Adrenal gland (tissue), 19 donors: ENCODE measurements at places on chromosomes 12 and 14. TPM values are rescaled to one million over a fixed set of nuclear protein-coding genes. Genes with fewer than 3 reads are reported as not detected.

DNA sequence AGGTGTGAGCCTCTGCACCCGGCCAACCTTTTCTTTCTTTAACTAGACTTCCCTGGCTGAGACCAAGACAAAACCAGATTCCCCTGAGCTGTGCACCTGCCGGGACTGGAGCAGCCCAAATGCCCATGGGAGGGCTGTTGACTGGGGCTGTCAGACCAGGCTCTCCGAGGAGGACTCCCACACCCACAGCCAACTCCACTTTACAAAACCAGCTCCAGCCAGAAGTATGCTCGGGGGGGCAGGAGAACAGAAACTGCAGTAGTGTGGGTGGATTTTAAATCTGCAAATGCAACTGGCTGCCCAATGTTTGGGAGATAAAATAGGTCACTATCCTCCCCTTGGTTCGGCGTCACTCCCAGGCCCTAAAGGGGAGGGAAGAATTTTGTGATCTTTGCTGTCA lies 78.5 kb downstream of the VCPKMT start:
- H3K4me1 ChIP-seq, result no peaks in the 10 kb centered on the region
- no peak overlapping the region for H3K27ac ChIP-seq
- DNase-seq, result peak; percentile 29
- no peaks in the 10 kb centered on the region for H3K36me3 ChIP-seq

DNA sequence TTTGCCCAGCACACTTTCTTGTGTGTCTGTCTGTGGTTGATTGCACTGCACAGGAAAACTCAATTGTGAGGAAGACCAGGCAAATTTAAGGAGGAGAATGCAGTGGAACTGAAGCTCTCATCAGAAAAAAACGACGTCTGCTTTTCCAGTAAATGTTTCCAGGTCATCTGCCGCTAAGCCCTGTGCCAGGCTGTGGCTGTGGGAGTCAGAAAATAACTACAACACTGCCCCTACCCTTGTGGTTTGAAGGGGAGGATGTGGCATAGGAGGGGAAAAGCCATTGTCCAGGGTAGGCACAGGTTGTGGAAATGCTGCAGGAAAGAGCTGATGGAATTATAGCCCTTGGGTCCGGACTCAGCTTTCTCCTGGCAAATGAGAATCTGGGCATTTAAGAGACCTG lies 259.7 kb upstream of the TMEM132C start:
- no peak overlapping the region for H3K4me3 ChIP-seq
- DNase-seq, result no peak
- H3K4me1 ChIP-seq, result no peaks in the 10 kb centered on the region
- H3K27ac ChIP-seq, result no peak overlapping the region
- no peaks in the 10 kb centered on the region for H3K36me3 ChIP-seq

GRCh38 chr12:10235761-10236631 lies 23.3 kb downstream of the GABARAPL1 start:
- H3K27me3 ChIP-seq, result no peaks in the 10 kb centered on the region

GRCh38 chr14:78488938-78489337 lies 318.8 kb downstream of the NRXN3 start:
- DNase-seq, result no peak
- no peaks in the 10 kb centered on the region for H3K27me3 ChIP-seq

DNA sequence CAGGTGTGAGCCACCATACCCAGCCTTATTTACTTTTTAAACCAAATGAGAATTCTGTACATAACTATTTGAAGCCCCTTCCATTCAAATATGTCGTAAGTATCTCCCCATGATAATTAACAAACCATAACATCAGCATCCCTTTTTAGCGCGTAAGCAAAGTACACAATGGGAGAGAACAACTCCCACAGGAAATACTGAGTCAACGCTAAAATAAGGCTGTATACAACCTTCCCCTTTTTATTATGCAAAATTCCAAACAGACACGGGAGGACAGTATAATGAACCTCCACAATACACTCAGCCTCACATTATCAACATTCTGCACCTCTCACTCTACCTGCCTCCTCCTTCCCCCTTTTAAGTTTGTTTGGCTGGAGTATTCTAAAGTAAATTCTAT lies 73.5 kb downstream of the CCDC88C start:
- no peaks in the 10 kb centered on the region for H3K4me1 ChIP-seq
- H3K36me3 ChIP-seq, result no peaks in the 10 kb centered on the region
- H3K27me3 ChIP-seq, result no peaks in the 10 kb centered on the region

DNA sequence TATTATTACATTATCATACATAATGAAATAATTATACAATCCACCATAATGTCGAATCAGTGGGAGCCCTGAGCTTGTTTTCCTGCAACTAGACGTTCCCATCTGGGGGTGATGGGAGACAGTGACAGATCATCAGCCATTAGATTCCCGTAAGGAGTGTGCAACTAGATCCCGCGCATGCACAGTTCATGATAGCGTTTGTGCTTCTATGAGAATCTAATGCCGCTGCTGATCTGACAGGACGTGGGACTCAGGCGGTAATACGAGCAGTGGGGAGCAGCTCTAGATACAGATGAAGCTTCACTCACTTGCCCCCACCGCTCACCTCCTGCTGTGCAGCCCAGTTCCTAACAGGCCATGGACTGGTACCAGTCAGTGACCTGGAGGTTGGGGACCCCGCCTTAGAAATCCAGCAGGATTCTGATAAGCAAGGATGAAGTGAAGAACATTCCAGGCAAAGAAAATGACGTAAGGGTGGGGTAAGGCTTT lies 204.6 kb downstream of the ETV6 start:
- no peak overlapping the region for H3K4me3 ChIP-seq
- no peak for DNase-seq
- H3K27ac ChIP-seq, result no peak overlapping the region
- no peaks in the 10 kb centered on the region for H3K4me1 ChIP-seq
- no peaks in the 10 kb centered on the region for H3K27me3 ChIP-seq

GRCh38 chr12:8661016-8661415 lies 1.6 kb downstream of the MFAP5 start:
- H3K4me1 ChIP-seq, result no peaks in the 10 kb centered on the region
- no peak overlapping the region for H3K4me3 ChIP-seq
- no peaks in the 10 kb centered on the region for H3K27me3 ChIP-seq
- no peaks in the 10 kb centered on the region for H3K36me3 ChIP-seq

GRCh38 chr12:3081091-3081490 lies 3.9 kb downstream of the TSPAN9 start:
- H3K4me1 ChIP-seq, result peaks cover 7% of the 10 kb centered on the region
- H3K36me3 ChIP-seq, result no peaks in the 10 kb centered on the region
- no peak overlapping the region for H3K4me3 ChIP-seq
- H3K27ac ChIP-seq, result no peak overlapping the region

GRCh38 chr12:76636121-76636692 lies 76.6 kb upstream of the OSBPL8 start:
- H3K4me1 ChIP-seq, result no peaks in the 10 kb centered on the region
- no peak overlapping the region for H3K4me3 ChIP-seq
- no peaks in the 10 kb centered on the region for H3K36me3 ChIP-seq
- no peak overlapping the region for H3K27ac ChIP-seq
- H3K27me3 ChIP-seq, result no peaks in the 10 kb centered on the region

DNA sequence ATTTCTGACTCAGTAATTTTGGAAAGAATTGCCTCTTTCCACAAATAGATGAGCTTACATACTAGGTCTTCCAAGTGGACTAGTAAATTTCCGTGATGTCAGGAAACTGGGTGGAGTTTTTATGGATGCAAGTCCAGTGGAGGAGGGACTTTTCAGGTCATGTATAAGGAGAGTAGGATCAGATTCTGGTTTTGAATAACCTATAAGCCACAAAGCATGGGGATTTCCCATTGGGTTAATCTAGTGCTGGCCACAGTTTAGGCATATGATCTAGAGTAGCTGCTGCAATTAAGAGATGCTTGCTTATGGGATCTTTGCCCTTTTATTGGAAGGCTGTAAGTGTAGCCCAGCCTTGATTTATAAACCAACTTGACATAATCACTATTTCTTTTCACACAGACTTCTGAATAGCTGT lies 33.8 kb downstream of the STK38L start:
- peak; percentile 77 for DNase-seq
- H3K4me3 ChIP-seq, result no peak overlapping the region
- H3K27me3 ChIP-seq, result no peaks in the 10 kb centered on the region
- H3K36me3 ChIP-seq, result no peaks in the 10 kb centered on the region

- H3K4me3 ChIP-seq, result no peak overlapping the region
- no peaks in the 10 kb centered on the region for H3K36me3 ChIP-seq
- H3K27ac ChIP-seq, result no peak overlapping the region
- DNase-seq, result no peak
- no peaks in the 10 kb centered on the region for H3K27me3 ChIP-seq
- no peaks in the 10 kb centered on the region for H3K4me1 ChIP-seq
Observed at GRCh38 chr12:121379945-121380344, 20.0 kb upstream of the RNF34 start.

The HNRNPC gene
- 497 TPM for total RNA-seq

The RNASE4 gene
- 9.7 TPM for total RNA-seq

The NRXN3 gene
- 3.4 TPM for total RNA-seq

The ATL1 gene
- total RNA-seq, result 6.8 TPM

The CLEC6A gene
- not detected for total RNA-seq
